ENCODE measurements at places on chromosomes 5 and 9.
A peak's percentile ranks its signal among the peaks of the same experiment; 100 is the strongest.

GRCh38 chr9:121699571-121700164 lies 48.2 kb downstream of the DAB2IP start:
- no peak for DNase-seq

- no peak for DNase-seq
Measured at GRCh38 chr9:105883847-105884246, 189.5 kb downstream of the TMEM38B start.

DNA sequence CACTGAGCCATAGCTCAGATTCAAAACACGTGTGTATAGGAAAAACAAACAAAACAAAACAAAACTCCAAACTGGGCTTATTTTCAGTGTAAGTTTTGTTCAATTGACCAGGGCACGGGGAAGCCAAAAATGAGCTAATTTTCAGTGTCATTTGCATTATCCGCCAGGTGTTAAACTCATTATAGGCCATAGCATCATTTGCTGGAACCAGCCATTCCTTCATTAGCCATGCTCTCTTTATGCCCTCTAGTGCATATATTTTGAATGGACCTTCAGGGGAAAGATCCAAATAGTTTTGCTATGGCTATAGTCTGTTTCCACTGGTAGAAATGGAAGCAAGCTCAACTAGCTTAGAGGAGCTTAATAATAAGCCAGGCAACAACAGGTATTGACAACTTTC lies 1205.2 kb upstream of the DMAC1 start:
- DNase-seq, result no peak

DNA sequence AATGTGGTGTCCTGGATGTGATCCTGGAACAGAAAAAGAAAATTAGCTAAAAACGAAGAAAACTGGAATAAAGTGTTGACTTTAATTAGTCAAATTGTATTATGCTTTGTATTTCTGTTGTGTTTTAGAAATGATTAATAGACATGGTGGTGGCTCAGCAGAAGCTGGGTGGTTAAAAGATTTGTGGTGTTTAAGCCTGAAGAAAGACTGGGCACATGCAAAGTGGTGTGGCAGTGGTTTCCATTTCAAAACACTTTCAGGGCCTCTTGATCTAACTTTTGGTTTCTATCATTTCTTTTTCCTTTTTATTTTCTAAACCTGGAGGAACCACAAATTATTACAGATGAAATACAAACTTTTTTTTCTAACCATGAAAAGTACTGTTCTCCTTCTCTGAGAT lies 44.1 kb downstream of the ADGRV1 start:
- DNase-seq, result no peak

GRCh38 chr9:110334183-110334582 lies 3.5 kb downstream of the TXNDC8 start:
- DNase-seq, result no peak

DNA sequence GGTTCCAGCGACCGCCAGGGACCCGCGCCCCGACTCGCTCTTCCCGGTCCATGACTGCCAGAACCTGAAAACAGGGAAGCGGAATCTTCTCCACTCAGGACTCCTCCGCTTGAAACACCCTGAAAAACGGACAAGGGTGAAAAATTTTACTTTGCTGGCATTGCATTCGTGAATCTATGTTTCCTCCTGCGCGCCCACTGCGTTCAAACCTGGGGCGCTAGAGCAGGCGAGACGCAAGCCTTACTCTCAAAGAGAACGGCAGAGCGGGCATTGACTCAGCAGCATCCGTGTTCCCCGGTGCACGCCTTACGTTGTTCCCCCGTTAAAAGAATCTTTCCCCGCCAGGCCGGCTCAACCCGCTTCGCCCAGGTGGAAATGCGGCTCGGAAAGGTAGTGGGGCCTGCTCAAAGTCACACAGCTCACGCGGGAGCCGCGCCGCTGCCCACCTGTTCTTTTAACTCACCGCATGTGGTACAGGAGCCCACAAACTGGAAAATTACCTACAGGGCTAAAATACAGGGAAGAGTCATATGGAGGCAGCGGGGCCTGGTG lies 999 bp upstream of the DRD1 start:
- DNase-seq, result no peak

DNA sequence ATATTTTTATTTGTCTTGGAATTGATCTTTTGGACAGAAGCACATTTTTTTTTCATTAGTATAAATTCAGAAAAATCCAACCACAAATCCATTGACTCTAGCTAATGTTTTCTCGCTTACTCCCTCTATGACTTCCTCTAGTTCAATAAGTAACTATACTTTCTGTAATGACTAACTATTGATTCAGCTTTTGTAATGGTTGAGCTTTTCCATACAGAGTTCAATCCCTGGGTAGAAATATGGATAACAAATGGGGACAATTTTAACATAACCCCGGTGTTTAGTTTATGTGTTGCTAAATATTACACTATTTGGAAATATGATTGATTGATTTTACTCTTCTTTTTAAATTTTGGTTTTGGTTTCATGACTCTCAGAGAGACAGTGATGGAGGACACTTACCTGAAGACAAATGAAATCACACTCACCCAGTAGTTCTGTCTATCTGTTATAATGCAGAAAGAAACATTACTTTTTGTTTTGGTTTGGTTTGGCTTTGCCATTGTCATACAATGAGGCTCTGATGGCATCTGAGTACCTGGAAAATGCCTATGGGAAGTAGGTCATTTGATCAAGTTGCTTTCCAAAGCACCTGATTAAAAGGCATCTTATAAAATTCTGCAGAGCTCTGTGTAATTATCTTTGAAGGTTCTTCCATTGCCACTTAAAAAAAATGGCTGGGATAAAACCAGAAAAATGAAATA lies 309.7 kb upstream of the MPDZ start:
- DNase-seq, result peak; percentile 63

DNA sequence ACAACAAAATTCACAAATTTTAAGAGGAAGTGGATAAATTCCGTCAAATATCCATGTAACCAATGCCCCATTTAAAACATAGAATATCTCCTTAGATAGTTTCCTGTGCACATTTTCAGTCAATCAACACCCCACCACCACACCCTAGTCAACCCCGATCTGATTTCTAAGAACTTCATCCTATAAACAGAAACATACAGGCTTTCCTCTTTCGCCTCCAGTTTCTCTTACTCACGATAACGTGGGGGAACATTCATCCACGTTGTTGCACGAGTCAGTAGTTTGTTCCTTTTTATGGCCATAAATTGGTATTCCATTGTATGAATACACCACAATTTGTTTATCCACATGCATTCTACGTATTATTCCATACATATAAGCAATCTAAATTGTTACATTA lies 35.6 kb upstream of the TRIO start:
- DNase-seq, result no peak

DNA sequence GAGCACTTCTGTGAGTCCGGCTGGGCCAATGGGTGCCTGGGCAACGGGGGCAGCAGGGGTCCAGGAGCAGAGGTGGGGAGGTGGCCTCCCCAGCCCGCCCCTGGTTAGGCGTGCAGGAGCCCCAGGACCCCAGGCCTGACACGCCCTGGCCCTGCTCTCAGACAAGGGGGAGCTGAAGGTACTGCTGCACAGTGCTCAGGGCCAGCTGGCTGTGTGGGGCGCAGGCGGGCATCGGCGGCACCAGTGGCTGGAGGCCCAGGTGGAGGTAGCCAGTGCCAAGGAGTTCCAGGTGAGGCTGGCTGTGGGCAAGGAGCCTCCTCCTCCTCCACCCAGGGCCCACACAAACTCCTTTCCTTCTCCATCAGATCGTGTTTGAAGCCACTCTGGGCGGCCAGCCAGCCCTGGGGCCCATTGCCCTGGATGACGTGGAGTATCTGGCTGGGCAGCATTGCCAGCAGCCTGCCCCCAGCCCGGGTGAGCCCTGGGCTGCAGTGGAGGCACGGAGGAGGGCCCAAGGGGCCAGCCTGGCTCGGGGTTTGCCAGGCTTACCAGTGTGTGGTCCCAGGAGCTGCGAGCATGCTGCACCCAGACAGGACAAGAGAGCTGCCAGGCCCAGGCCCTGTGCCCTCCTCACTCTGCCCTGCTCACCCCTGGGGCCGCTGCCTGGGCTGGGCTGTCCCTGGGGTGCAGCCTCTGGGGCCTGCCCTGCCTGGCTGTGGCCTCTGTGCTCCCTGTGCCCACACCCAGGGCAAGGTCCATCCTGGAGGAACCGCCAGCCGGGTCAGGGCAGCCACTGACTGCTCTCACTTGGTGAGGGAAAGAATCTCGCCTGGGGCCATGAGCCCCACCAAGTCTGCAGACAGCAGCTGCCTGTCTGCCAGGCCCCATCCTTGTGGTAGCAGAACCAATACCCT lies 7.0 kb downstream of the MAMDC4 start:
- peak; percentile 23 for DNase-seq

DNA sequence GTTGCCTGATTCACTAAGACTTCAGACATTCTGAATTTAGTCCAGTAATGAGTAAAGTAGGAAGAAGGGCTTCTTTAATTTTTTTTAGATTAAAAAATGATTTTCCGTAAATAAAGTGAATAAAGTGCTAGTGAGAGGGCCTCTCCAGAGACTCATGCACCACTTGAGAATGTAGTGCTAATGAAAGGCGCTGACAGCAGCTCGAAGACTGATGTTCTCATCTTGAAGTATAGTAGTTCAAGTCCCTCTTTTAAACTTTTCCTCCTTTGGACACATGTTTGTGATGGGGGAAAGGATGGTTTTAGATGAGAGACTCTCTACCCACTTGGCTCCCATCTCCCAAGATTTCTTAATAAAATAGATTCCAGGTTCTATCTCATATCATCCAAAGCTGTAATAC lies 48.5 kb downstream of the G3BP1 start:
- DNase-seq, result no peak

- DNase-seq, result no peak
Measured at GRCh38 chr9:112872019-112872418, 18.7 kb downstream of the SLC46A2 start.

GRCh38 chr9:98924946-98925820 lies 18.5 kb upstream of the COL15A1 start:
- no peak for DNase-seq

- DNase-seq, result no peak
Measured at GRCh38 chr9:18384066-18384465, 89.9 kb upstream of the ADAMTSL1 start.

GRCh38 chr9:93829271-93830011 lies 125.7 kb downstream of the BARX1 start:
- no peak for DNase-seq

DNA sequence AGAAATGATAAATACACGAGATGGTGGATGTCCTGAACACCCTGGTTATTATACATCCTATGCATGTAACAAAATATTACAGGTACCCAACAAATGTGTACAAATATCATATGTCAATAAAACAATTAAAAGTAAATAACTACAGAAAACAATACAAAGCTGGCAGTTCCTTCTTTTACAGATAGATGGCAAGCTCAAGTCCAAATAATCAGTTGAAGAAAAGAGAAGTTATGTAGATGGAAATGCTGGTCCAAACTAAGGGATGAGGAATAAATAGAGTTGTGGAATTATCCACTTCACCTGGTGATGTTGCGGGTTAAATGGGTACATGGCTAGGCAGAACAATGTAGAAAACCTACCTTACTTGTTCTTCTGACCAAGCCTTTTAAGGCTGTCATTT lies 79.4 kb downstream of the PALM2AKAP2 start:
- DNase-seq, result no peak

GRCh38 chr5:115202952-115203351 lies 33.2 kb upstream of the TRIM36 start:
- no peak for DNase-seq

DNA sequence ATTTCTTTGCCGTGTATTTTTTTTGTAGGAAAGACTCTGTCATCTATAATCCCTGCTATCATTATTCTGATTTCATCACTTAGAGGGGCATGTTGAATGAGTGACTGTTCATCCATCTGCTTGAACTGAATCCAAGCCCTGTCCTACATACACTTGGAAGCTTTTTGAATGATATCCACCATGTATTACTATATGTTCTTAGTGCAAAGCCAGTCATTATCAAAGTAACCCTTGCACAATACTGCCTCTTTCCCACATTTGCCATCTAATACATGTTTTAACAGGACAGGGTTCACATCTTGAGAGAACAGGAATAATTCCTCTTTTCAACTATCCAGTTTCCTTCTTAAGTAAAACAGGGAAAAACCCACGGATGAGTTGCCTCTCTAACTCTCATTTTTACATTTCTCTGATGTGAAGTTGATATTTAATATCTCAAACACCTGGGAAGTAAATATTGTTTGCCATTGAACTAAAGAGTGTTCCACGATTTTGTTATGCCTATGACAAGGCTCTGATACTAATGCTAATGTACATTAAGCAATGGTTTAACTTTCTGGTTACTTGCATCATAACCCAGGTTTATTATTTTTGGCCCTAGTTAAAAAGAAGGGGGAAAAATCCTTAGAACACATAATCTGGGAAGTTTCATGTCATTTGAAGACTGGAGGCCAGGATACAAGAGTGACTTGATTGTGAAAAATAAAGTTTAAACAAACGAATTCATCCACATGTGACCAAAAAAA lies 103.7 kb upstream of the TARS1 start:
- DNase-seq, result peak; percentile 51

GRCh38 chr9:75531588-75531987 lies 358.9 kb upstream of the PCSK5 start:
- DNase-seq, result no peak

DNA sequence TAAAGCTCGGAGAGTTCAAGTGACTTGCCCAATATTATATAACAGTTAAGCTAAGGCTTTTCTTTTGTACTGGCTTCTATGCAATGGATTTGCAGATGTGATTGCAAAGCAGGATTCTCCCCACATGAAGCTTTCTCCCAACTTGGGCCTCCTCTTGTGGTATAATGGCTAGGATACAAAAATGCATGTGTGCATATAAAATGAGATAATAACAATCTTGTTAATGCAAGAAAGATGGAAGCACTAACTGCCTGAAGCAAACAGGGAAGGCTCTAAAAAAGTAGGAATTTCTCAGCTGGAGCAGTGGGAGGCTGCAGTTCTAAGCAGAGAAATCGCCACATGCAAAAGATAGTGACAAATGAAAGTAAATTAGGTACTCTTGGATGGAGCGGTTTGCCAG lies 444.2 kb upstream of the RIOK2 start:
- no peak for DNase-seq

GRCh38 chr5:148973455-148973854 lies 89.4 kb downstream of the SH3TC2 start:
- DNase-seq, result no peak

DNA sequence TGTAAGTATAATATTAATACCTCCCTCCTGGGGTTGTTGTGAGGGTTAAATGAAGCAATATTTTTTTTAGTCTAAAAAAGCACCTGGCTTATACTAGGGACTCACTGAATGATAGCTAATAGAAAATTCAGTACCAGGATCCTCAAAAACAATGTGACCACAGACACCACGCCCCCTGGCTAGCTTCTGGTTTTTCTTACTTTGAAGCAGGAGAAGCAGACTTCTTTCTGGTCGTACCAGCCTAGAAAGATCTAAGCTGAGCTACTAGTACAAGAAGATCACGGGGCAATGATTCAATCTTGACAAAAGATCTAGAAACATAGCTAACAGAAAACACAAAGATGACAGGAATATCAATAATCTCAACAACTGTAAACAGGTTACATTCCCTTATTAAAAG lies 218.5 kb upstream of the SLC30A5 start:
- no peak for DNase-seq

GRCh38 chr5:86625148-86625547 lies 7.4 kb downstream of the COX7C start:
- DNase-seq, result no peak

GRCh38 chr9:18822850-18823249 lies 210.2 kb downstream of the SAXO1 start:
- no peak for DNase-seq

- DNase-seq, result no peak
Measured at GRCh38 chr9:133694686-133695085, 43.5 kb downstream of the SARDH start.
